IPS DF 19.7 (cell line): ENCODE measurements at places on chromosomes 1 and 21.

GRCh38 chr1:153617663-153618062 lies 1.5 kb upstream of the S100A14 start:
- DNase-seq: no peak

DNA sequence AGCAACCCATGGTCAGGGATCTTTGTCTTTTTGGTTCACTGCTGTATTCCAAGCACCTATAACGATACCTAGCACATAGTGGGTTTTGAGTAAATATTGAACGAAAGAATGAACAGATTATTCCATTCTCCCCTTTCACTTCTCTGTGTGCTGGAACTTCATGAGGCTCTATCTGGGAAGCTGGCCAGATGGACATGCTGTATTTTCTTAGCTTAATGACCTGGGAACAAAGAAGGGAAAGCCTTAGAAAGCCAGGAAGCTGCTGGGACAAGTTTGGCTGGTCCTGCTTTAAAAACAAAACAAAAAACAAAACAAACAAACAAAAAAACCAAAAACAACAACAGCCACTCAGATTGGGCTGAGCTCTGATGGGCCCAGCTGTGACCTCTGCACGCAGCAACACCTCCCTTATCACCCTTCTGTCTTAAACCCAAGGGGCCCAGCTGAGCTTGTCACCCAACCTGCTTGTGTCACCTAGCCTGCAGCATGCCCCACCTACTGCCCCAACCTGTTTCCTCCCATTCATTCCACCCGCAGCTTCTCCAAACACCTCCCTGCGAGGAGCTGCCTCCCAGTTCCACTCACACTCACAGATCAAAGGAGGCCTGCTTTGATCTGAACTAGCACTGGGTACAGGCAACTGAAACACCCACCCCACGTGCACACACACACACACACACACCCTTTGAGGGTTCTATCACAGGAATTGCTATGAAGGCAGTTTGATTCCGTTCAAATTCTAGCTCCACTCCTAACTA lies 37.1 kb downstream of the SLC30A1 start:
- no peak for DNase-seq

DNA sequence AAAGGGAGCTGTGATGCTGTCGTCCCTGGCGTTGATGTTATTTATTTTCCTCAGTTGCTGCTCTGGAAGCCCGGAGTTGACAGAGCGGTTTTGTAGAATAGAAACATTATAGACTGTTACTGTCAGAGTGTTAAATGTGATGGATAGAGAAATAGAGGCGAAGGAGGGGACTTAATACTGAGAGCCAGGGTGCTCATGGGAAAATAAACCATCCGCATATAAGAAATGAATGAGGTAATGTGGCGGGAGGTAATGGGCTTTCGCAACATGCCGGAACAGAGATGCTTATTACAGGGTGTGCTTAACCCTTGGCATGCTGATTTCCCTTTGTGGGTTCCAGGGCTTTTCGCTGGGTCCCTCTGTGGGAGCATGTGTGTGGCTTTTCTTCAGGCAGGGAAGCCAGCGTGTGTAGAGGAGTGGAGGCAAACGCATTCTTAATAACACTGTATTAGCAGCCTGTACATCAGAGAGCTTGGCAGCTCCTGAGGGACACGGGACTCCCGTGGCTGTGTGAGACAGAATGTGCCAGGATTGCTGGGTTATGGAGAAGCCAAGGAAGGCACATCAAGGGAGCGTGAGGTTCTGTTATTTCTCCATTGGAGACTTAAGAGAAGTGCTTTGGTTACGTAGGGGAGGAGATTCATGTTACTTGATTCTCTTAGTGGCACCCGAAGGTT lies 141.0 kb downstream of the PBX1 start:
- no peak for DNase-seq

- DNase-seq: no peak
Observed at GRCh38 chr1:11924334-11925195, 1.7 kb downstream of the KIAA2013 start.

DNA sequence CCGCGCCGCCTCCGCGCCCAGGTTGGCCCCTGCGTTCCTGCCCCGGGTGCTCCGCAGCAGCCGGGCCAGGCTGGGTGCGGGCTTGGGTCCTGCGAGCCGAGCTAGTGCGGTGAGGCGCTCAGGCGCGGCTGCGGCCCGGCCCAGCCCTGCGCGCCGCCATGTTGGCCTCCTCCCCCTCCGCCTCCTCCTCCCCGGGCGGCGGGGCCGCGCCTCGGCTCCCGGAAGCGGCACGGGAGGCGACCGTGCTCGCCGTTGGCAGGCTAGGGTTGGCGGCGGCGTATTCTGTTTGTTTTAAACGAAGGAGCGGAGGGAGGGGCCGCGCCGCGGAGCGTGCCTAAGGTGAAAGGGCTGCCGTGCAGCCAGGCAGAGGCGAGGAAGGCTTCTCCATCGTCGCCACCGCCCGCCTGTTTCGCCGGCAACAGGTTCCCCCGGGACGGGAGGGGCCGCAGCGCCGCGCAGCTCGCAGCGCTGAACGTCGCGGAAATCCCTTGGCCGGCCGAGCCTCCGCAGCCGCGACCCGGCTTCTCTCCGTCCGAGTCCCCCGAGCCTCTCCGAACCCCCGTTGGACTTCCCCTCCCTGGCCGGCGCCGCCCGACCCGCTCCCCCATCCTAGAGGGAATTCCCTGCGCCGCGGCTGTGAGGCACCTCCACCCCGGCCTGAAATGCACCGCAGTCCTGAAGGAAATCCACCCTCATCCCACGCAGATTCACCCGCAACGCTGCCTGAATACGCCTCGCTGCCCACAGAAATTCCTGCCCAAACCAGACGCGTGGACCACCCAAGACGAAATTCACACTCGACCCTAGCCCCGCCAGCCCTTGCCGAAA lies at the start of gene USP24:
Gene USP24, minus strand, starts transcription at position 171 of the 828 bp plus-strand sequence. CDS start 251 bp downstream, outside the sequence.
- DNase-seq: no peak

GRCh38 chr21:34702341-34703170 lies 33.8 kb downstream of the CLIC6 start:
- DNase-seq: no peak

DNA sequence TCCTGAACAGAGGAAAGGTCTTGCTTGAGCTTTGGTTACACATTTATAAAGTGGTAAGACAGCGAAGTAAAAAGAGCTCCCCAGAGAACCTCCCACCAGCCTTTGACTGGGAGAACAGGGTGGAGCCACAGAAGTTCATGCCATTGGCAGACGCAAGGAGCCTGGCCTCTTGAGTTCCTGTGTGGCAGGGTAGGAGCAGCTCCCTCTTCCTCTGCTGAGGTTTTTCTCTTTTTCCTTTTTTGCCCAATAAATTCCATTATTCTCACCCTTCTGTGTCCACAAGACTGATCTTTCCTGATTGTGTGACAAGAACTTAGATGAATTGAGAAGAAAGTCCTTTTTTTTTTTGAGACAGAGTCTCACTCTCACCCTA lies 4.3 kb downstream of the THEM4 start:
- DNase-seq: no peak

DNA sequence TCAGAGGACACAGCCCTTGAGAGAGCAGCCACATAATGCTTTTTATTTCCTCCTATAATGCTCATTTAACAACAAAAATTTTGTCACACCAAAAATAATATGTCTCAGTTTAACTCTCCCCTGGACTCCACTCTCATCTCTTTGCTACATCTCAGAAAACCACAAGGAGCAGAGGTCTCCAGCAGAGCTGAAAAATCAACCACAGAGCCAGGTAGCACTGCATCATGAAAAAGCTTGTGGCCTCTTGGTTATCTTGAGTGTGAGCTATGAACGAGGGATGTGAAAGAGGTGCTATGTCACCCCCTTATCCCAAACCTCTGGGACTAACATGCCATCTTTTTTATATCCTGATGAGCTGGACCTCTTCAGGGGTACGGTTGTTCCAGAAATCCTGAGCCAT lies 44.4 kb downstream of the KCNH1 start:
- no peak for DNase-seq

GRCh38 chr21:42768324-42769121 lies 110.8 kb downstream of the WDR4 start:
- no peak for DNase-seq

DNA sequence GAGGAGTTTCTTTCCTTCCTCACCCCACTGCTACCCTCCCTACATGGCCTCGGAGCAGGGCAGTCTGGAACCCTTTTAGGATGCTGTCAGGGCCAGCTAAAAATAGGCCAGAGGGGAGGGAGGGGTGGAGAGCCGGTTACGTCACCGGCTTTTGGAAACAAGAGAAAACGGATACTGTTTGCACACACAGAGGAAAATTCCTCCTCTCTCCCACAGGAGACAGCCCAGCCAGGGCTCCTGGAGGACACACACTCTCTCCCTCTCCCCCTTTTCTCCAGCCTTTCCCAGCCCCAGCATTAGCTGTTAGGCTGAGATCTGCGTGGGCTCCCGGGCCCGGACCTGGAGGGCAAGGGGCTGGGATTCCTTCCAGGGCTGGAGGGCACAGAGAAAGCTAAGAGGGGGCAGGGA lies 20.0 kb upstream of the ALDH4A1 start:
- no peak for DNase-seq

GRCh38 chr1:2100780-2101108 lies 50.5 kb downstream of the PRKCZ start:
- DNase-seq: no peak

- DNase-seq: no peak
Observed at GRCh38 chr1:188715566-188715965, 1762.1 kb downstream of the BRINP3 start.

- no peak for DNase-seq
Observed at GRCh38 chr21:31552826-31553225, 106.7 kb upstream of the SOD1 start.

DNA sequence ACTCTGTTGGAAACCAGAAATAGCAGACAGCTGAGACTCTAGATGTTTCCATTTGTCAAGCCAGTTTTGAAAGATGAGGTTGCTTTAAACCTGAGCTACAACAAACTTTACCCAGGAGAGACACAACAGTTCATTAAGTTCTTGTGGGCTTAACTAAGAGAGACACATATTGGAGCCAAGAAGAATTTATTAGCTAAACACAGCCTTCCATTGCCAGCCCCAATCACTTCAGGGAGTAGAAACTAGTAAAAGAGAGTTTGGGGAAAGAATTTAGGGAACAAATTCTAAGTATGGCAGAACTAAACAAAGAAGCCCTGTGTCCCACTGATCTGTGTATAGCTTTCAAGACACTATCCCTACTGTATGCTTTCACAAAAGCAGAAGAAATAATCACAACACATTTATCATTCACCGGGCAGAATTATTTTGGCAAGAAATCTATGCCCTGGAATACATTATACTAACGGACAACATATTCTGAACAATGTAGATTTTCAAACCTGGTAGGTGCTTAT lies 87.3 kb upstream of the KAZN start:
- no peak for DNase-seq

DNA sequence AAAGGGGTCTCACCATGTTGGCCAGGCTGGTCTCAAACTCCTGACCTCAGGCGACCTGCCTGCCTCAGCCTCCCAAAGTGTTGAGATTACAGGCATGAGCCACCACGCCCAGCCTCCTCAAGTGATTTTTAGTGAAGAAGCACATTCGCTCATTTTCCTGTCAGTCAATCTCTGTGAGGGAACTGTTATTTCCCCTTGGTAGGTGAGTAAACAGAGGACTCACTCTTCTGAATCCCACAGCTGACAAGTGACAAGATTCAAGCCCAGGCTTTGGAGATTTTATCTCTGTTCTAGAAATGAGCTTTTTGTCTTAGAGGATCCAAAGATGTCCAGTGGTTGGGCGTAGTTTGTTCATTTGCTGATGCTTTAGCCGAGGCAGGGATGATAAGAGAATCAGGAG lies 43.9 kb upstream of the TACSTD2 start:
- no peak for DNase-seq

DNA sequence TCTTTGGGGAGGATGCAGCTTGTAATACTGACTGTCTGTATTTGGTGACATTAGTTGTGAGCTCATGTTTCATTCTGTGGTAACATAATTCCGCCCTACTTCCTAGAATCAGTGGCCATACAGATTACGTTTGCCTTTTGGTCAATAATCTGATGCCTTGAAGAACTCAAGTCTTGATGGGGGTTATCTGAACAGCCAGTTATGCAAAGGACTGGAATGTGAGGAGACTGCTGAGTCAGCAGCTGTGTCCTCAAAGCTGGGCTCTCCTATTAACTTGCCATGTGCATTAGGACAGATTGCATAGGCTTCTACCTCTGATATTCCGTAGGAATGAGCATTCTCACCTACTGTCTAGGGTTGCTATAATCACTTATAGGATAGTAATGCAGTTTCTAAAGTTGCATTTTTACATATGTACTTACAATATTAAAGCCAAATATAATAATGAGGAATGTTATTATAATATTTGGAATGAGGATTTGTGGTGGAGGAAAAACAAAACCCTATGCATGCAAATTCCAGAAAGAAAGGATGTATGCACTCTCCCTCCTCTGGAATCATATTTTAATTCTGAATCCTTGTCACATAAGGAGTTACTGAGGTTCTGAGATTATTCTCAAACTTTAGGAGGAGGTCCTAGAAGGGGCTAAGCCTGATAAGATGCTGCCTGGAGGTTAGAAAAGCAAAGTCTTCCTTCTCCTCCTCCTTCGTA lies 116.0 kb downstream of the NOS1AP start:
- DNase-seq: no peak

DNA sequence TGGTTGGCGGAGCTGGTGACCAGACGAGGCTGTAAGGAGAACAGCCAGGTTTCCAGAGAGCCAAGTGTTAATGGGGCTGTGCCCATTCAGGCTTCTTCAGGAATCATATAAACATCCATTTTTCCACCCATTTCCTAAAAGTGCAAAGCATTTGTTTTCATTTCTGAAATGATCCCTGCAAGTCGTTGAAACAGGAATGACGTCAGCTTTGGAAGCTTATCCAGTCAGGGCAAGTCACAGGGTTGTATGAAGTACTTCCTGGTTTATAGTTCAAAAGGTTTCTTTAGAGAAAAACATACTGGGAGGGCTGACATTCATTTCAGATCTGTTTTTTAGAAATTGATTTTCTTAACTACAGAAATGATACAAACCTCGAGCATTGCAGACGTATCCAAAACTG lies 29.2 kb downstream of the IGSF5 start:
- no peak for DNase-seq

DNA sequence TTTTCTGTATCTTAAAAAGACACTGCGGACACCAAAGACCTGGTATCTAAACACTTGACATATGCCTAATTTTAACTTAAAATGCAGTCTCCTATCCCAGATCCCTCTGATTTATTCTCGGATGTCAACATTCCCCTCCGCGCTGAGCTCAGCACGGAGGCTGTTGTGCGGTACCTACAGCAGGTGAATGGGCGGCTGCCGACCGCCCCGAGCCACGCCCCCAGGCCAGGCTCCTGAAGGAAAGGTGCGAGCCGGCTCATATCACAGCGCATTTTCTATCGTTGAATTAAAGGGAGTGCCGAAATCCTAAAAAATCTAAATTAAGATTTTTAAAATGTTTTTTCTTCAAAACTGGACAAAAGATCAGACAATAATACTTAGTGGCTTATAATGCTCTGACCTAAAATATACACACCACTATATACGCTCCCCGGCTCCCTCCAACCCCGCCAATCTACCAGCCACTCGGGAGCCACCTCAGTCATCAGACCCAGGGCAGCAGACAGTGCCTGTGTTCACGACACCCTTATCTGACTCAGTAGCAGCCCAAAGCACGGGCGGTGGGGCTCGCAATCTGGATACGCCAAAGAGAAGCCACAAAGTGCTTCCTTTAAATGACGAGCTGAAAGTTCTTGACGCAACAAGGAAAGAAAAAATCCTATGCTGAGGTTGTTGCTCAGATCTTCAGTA lies 4.1 kb downstream of the WRAP73 start:
- DNase-seq: no peak

- DNase-seq: no peak
Observed at GRCh38 chr1:36794460-36794859, 239.9 kb downstream of the GRIK3 start.

- DNase-seq: no peak
Observed at GRCh38 chr1:83508485-83509151, 490.3 kb downstream of the TTLL7 start.
